ENCODE measurements at places on chromosomes 2 and 18. TPM values are rescaled to one million over a fixed set of nuclear protein-coding genes. Genes with fewer than 3 reads are reported as not detected.

Gene INPP4A
- total RNA-seq = 38.1 TPM

DNA sequence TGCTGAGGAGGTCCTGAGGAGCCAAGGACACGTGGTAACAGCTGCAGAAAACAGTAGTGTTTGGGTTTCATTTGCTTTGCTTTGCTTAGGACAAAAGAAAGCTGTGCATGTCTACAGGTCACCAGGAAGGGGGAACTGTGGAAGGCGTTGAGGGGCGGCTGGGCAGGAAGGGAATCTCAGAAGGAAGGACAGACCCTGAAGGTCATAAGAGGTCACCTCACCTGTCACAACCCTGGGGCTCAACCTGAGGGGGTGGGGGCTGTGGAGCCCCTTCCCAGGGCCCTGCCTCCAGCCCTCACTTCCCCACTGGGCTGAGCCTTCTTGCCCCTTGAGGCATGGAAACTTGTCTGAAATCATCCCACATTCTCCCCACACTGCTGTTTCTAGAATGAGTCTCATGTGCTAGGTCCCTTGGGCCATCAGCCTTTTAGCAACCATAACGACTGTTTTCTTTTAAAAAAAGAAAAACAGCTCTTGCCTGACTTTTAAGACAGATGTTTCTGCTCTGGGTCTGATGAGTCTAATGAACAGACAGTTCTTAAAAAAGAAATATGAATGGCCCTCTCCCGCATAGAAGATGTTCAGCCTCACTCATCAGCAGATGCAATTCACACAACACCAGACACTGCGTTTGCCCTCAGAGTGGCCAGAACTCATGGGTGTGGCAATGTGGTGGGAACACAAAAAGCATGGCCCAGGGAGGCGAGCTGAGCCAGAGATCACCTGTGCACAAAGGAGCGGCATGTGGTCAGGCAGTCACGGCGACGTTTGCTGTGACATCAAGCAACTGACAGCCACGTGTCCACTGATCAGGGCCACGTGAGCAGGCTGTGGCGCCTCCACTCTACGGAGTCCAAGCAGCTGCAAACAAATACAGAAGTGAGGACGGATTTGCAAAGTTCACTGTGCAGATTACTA lies 84.0 kb downstream of the SEPTIN10 start:
- H3K36me3 ChIP-seq = no peaks in the 10 kb centered on the region
- peaks cover 7% of the 10 kb centered on the region for H3K4me1 ChIP-seq
- DNase-seq = no peak

Gene SULT1C4
- total RNA-seq = 8.8 TPM

DNA sequence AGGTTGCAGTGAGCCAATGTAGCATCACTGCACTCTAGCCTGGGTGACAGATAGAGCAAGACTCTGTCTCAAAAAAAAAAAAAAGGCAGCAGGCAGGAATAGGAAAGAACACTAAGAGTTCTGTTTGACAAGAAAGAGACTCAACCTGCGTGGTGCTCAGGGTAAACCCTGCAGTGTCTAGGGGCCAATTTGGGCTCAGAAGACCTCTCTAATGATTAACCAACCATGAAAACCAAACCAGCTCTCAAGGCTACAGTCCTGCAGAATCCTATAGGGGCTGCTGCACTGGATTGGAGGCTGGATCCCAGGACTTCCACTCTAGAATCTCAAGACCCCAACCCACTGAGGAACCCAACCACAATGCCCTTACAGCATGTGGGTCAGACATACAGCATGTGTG lies 2.4 kb downstream of the TRABD2A start:
- no peak overlapping the region for H3K4me3 ChIP-seq
- H3K4me1 ChIP-seq = peaks cover 23% of the 10 kb centered on the region
- no peaks in the 10 kb centered on the region for H3K36me3 ChIP-seq
- no peak overlapping the region for H3K27ac ChIP-seq

GRCh38 chr2:163682695-163683094 lies 53.1 kb downstream of the FIGN start:
- no peak overlapping the region for H3K4me3 ChIP-seq
- H3K36me3 ChIP-seq = no peaks in the 10 kb centered on the region
- no peaks in the 10 kb centered on the region for H3K27me3 ChIP-seq
- H3K27ac ChIP-seq = no peak overlapping the region
- no peak for DNase-seq

Gene HOXD8
- 10.3 TPM for total RNA-seq

Gene HOXD12
- 1.7 TPM for total RNA-seq

DNA sequence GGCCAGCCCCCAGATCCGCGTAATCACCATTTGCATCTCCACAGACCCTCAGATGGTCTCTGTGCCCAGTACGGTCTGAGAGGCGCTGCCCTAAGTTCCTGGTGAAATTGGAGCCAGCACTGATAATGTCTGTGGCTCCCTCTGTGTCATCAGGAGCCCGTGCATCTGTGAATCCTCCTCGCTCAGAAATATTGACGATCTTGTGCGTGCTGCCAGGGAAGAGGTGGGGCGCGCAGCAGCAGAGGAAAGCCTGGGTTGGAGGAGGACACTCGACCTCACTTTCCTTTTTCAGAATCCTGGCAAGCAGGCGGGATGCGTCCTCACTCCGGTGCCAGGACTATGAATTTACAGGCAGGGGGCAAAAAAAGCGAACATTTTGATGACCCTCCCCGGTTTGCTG lies 686.1 kb upstream of the SALL3 start:
- H3K4me3 ChIP-seq = peak overlapping the region; percentile 17
- no peaks in the 10 kb centered on the region for H3K27me3 ChIP-seq
- peaks cover 9% of the 10 kb centered on the region for H3K4me1 ChIP-seq
- no peaks in the 10 kb centered on the region for H3K36me3 ChIP-seq
- no peak for DNase-seq

- DNase-seq = no peak
- no peaks in the 10 kb centered on the region for H3K4me1 ChIP-seq
- no peak overlapping the region for H3K4me3 ChIP-seq
- no peaks in the 10 kb centered on the region for H3K36me3 ChIP-seq
Measured at GRCh38 chr2:180246268-180246667, 239.2 kb upstream of the CWC22 start.

- H3K4me1 ChIP-seq = peaks cover 51% of the 10 kb centered on the region
- H3K27me3 ChIP-seq = no peaks in the 10 kb centered on the region
- H3K4me3 ChIP-seq = no peak overlapping the region
- H3K27ac ChIP-seq = no peak overlapping the region
Measured at GRCh38 chr2:203582468-203582867, 47.4 kb upstream of the RAPH1 start.

- DNase-seq = no peak
- H3K4me3 ChIP-seq = no peak overlapping the region
- no peak overlapping the region for H3K27ac ChIP-seq
- H3K36me3 ChIP-seq = no peaks in the 10 kb centered on the region
- no peaks in the 10 kb centered on the region for H3K4me1 ChIP-seq
Measured at GRCh38 chr2:33370636-33371265, 105.7 kb upstream of the RASGRP3 start.

Gene COBLL1
- total RNA-seq = 79.6 TPM

DNA sequence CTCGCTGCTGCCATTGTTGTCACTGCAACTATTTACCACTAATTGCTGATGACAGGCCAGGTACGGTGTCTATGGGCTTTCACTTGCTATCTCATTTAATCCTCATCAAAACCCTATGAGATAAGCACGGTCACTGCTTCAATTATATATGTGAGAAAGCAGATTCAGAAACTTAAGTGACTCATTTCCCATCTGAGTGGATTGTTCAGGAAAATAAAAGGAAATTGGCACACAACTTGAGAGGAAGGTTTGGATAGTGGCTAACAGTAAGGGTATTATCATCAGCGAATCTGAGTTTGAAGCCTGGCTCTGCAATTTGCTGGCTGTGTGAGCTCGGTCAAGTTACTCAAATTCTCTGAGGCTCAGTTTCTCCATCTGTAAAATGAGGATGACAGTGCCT lies 196.0 kb downstream of the KCNS3 start:
- H3K4me3 ChIP-seq = no peak overlapping the region
- H3K27me3 ChIP-seq = no peaks in the 10 kb centered on the region
- no peak overlapping the region for H3K27ac ChIP-seq

GRCh38 chr2:145194673-145195072 lies 674.8 kb upstream of the ZEB2 start:
- no peak overlapping the region for H3K27ac ChIP-seq
- no peak overlapping the region for H3K4me3 ChIP-seq
- no peak for DNase-seq
- H3K4me1 ChIP-seq = no peaks in the 10 kb centered on the region

Gene INHBB
- total RNA-seq = 19.4 TPM
